ENCODE measurements at places on chromosomes 1 and 21.

DNA sequence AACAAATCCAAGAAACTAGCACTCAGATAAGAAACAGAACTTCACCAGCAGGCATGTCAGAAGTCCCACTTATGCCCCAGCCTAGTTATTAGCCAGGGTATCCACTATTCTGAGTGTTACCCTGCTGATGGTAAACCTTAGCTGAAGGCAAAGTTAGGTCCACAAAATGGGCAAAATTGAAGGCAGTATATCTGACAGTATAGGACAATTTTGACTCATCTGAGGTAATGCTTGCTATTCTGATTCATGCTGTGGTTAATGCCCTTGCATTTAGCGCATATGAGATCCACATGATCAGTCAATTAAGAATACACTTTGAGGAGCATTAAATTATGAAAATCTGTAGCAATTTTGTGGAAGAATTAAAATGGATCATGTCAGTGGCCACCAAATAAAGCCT is 15.1 kb downstream of the IFI44 start:
- no peak for DNase-seq

- peak; percentile 95 for DNase-seq
Measured at GRCh38 chr1:172254521-172255222, 165.8 kb upstream of the C1orf105 start.

- no peak for DNase-seq
Measured at GRCh38 chr1:57195436-57195941, 228.4 kb downstream of the DAB1 start.

DNA sequence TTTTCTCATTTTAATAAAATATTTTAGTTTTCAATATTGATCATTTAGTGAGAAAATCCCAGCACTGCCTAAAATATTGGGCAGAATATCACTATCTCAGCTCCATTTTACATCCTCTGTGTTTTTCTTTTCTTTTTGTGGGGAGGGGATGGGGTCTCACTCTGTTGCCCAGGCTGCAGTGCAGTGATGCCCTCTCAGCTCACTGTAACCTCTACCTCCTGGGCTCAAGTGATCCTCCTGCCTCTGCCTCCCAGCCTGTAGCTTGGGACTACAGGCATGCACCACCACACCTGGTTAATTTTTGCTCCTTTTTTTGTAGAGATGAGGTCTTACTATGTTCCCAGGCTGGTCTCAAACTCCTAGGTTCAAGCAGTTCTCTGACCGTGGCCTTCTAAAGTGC is 76.1 kb downstream of the SLC25A24 start:
- DNase-seq: no peak

DNA sequence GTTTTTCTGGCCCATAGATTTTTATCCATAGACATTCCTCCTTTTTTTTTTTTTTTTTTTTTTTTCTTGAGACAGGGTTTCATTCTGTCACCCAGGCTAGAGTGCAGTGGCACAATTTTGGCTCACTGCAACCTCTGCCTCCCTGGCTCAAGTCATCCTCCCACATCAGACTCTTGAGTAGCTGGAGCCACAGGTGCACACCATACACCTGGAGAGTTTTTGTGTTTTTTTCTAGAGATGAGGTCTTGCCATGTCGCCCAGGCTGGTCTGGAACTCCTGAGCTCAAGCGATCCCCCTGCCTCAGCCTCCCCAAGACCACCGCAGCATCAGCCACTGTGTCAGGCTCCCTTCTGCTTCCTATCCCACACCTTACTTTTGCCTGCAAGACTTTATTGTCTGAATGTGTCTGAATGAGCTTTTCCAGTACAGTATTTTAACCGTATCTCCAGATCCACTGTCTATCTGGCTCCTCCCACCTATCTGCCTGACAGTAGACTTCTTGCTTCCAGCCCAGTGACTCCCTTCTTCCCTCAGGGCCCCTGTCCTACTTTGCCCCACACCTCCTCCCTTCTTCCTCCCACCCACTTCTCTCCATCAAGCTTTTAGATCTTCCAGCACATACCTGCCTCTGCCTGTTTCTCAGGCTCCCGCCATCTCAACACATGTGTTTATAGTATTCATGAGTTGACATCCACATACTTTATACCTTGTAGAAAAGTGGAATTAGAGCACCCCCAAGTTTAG is 6.1 kb downstream of the C1orf21 start:
- no peak for DNase-seq

GRCh38 chr21:42567861-42568260 is 54.2 kb downstream of the SLC37A1 start:
- no peak for DNase-seq

- DNase-seq: no peak
Measured at GRCh38 chr1:2811533-2811918, 10.0 kb upstream of the TTC34 start.

GRCh38 chr1:192171123-192171522 is 12.9 kb downstream of the RGS18 start:
- no peak for DNase-seq

- no peak for DNase-seq
Measured at GRCh38 chr1:28279721-28280120, 20.4 kb downstream of the SESN2 start.

DNA sequence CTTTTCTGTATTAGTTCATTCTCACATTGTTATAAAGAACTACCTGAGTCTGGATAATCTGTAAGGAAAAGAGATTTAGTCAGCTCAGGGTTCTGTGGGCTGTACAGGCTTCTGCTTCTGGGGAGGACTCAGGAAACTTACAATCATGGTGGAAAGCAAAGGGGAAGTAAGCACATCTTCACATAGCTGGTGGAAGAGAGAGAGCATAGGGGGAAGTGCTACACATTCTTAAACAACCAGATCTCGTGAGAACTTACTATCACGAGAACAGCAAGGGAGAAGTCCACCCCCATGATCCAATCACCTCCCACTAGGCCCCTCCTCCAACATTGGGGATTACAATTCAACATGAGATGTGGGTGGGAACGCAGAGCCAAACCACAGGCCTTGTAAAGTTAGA is 37.9 kb upstream of the AHCTF1 start:
- no peak for DNase-seq

GRCh38 chr1:3743826-3744225 is 8.4 kb upstream of the CCDC27 start:
- DNase-seq: no peak

DNA sequence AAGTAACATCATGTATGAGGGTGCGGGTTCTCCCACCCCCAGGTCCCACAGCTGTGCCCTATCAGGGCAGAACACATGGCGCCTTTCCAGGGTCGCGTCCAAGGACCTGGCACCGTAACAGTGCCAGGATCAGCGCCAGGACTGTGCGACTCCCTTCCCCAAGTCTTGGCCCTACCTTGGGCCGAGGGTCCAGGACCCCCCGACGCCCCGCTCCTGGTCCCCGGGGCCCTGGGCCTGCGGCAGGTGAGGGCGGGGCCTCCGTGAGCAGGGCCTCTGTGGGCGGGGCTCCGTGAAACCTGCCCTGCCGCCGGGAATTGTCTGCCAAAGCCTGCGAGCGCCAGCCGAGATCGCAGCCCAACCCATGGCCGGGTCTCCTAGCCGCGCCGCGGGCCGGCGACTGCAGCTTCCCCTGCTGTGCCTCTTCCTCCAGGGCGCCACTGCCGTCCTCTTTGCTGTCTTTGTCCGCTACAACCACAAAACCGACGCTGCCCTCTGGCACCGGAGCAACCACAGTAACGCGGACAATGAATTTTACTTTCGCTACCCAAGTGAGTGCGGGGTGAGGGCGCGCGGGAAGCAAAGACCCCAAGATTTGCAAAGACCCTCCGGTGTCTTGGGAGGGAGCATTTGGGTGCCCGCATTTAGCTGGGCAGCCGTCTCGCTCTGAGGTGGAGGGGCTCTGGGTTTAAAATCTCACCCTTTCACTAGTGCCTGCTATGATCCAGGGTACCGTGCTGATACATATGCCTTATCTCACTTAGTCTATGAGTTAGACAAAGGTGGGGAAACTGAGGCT is at the start of gene RHBG:
Gene RHBG (plus strand): TSS at position 323 of the 796 bp plus-strand sequence. CDS start 39 bp downstream, at position 362.
- DNase-seq: peak; percentile 50

GRCh38 chr1:83692524-83693381 is 306.2 kb downstream of the TTLL7 start:
- DNase-seq: peak; percentile 90

DNA sequence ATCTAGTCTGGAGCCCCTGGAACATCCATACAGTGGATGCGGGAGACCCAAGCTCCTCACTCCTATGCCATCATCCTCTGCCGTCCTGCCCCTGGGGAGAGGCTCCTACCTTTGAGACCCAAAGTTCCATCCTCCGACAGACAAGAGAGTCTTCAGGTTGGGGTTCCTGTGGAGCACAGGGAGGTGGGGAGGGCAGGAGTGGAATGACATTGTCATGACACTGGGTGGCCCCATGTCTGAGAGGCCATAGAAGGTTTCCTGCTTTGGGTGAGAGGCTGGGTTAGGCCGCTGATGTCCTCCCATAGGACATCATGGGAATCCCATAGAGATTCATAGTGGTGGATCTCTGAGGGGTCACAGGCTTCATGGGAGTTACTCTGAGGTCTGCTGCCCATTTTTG is 2.0 kb downstream of the CHI3L1 start:
- DNase-seq: no peak

DNA sequence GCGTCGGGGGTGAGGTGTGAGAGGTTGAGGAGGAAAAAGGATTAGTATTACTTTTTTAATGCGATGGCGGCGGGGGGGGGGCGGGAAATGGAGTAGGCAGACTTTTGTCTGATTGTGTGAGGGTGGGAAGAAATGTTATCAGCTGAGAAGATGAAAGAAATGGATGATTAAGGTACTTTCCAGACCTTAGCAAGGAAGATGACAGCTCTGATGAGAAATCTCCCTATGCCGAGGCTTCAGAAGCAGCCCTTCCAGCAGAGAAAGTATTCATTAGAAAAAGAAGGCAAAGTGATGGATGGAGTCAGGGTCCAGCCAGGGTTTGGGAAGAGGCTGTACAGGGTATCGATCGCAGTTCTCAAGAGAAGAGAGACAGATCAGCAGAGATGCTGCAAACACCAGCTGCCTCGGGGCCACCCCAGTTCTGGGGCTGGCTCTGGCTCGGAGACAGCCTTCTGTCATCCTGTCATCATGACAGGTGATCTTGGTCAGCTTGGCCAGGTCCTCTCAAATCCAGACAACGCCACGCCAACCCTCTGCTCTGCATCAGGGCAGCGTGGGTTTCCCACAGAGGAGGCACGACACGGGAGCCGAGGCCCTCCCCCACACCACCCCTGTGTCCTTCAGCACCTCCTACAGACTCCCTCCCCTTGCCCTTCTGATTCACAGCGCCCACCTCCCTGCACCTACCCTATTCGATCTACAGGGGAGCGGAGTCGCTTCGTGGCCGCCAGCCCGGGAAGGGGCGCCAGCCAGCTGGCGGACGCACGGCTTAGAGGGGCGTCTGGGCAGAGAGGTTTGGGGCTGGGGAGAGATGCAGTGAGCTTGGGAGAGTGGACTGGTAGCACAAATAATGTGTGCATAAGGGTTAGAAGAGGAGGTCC is 674 bp upstream of the ATXN7L2 start:
- no peak for DNase-seq

DNA sequence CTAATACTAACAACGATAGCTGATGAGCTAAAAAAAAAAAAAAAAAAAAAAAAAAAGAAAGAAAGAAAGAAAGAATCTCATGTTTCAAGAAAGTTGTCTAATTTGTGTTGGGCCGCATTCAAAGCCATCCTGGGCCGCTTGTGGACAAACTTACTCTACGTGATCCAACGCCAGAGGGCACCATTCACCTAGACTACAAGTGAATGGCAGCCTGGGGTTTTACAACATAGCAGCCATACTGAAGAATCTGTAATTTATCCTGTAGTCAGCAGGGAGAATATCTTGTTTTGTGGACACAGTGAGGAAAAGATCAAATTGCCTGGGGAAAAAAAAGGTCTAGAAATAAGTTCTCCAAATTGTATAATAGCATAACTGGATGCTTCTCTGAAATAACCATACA is 47.0 kb downstream of the CYP2J2 start:
- peak; percentile 74 for DNase-seq

GRCh38 chr1:77018761-77019160 is 151.5 kb downstream of the ST6GALNAC5 start:
- peak; percentile 15 for DNase-seq

DNA sequence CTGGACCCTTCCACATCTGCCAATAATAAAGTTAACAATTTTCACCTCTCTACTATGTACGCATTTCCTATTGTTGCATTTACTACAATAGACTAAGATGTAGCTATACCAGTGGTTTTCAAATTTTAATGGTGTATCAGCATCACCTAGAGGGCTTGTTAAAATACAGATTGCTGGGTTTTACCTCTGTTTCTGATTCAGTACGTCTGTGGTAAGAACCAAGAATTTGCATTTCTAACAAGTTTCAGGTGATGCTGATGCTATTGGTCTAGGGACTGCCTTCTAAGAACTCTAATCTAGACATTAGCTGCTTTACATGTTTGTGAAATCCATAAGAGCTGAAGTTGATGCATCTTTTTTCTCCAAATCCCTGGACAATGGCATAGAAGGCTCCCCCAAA is 59.7 kb downstream of the ERICH3 start:
- DNase-seq: no peak

- no peak for DNase-seq
Measured at GRCh38 chr1:18536356-18536755, 55.6 kb downstream of the KLHDC7A start.

DNA sequence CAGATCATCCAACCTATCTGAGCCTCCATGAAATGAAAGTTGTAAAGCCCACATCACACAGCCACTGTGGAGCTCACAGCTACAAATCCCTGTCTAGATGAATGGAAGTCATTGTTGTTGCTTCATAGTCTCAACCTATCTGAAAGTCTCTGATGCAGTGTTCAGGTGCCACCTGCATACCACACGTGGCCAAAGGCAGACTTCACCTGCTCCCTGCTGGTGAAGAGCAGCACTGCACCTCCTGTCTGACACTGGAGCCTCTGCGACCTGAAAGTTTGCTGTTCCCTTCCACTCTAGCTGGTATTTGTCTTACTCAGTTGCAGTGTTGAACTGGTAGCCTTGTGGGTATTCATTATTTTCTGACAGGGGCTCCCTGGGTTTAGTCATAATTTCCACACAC is 18.4 kb downstream of the LORICRIN start:
- DNase-seq: peak; percentile 52

DNA sequence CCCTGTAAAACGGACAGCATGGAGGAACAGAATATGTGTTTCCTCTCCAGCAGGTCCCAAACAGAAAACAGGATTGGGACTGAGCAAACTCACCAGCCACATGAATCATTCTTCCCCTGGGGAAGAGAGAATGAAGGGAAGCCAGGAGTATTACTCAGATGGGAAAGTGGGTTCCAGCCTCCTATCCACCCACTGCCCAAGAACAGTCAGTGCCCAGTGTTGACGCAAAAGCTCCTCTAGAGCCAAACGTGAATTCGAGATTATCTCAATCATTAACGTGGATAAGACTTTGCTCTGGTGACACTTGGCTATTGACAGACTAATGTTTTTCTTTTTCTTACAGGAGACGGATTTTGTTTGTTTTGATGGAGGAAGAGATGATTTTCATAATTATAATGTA is 9.3 kb downstream of the MIA3 start:
- peak; percentile 40 for DNase-seq

DNA sequence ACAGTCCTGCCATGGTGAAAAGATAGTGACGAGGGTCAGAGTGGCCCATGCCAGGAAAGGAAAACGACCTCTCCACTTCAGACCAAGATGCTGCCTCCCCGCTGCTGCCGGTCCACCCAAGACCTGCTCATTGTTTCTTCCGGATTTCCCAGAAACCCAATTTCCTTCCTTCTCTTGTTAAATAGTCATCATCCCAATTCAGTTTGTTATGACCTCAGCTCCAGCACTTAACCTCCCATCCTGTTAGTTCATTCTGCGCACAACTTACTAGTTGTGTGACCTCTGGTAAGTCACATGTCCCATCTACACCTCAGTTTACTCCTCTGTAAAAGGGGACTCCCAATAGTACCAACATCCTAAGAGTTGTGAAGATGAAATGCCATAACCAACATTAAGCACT is 29.9 kb upstream of the PPP1R15B start:
- DNase-seq: no peak

- DNase-seq: peak; percentile 73
Measured at GRCh38 chr1:244329591-244330317, 122.0 kb downstream of the ADSS2 start.
